Heart right ventricle (tissue), 16 donors: ENCODE measurements at places on chromosomes 2 and 18. TPM values are rescaled to one million over a fixed set of nuclear protein-coding genes. Genes with fewer than 3 reads are reported as not detected.

DNA sequence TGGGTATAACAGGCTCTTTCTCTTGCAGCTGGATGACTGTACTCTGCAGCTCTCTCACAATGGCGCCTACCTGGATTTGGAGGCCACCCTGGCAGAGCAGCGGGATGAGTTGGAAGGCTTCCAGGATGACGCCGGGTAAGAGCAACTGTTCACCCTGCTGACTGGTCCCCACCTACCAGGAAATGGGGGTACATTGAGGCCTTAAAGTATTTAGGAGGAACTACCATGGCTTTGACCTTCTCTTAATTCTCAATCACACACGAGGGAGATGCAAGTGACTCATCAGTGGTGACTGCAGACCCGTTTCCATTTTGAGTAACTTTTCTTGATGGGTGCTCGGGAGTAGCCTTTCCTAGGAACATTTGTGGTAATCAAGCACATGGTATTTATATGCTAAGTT is 58.0 kb downstream of the FHOD3 start:
- DNase-seq: no peak

- no peak for DNase-seq
Observed at GRCh38 chr2:162821176-162821575, 17.4 kb downstream of the KCNH7 start.

The FAHD2A gene
- 40.9 TPM for polyA plus RNA-seq

DNA sequence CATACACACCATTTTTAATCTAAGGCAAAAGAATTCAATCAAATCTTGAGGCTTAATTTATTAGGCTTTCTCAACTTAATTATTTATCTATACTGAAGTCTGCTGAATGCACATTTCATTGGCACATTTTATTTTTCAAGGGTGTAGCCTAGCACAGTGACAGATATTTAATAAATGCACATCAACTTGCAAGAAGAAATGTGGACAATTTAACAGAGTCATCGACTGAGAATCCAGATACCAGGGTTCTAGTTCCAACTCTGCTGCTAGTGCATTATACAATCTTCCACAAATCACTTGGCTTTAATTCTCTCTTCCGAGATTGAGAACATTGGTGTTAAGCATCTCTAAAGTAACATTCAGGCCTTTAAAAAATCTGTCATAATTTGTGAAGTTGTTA is 88.5 kb upstream of the RBBP8 start:
- no peak for DNase-seq

DNA sequence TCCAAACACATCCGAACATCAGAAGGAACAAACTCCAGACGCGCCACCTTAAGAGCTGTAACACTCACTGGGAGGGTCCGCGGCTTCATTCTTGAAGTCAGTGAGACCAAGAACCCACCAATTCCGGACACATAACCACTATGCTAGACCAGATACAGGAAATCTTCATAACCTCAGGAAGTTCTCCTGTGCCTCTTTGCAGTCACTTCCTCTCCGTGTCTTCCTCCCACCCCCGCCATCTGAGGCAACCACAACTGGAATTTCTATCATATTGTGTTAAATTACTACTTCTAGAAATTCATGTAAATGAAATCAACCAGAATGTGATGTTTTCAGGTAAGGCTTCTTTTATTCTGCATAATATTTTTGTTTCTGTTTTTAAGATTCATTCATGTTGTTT is 631.0 kb upstream of the NXPH2 start:
- no peak for DNase-seq

DNA sequence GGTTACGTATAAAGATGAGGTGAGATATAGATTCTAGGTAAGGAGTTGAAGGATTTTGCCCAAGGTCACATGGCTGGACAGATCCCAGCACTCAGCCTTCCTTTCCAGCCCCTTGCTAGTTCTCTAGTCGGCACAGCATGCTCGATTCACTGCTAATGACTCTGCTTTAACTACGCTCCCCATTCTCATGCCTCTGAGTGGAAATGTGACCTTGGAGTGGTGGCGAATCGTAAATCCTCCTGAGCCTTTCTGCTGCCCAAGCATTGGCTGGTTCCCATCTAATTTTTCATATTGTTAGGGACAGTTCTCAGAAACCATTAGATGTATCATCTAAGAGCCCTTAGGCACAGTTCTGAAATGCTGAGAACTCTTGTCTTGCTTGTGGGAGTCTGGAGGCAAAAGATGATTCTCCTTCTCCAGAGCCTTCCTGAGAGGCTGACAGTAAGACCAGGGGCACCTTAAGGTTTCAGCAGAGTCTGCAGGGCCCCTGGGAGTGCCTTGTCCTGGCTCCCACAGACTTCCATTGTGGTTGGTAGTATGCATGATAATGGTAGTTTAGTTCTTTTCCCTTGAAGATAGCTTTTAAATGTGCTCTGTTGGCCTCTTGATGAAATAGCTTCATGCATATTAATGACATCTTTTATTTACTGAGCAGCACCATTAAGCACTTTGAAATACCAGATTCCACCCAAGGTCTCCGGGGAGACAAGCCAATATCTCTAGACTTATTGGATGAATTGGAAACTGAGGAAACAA is 377.8 kb upstream of the SLC14A2 start:
- no peak for DNase-seq

GRCh38 chr2:161722547-161723503 is 98.6 kb downstream of the SLC4A10 start:
- no peak for DNase-seq

DNA sequence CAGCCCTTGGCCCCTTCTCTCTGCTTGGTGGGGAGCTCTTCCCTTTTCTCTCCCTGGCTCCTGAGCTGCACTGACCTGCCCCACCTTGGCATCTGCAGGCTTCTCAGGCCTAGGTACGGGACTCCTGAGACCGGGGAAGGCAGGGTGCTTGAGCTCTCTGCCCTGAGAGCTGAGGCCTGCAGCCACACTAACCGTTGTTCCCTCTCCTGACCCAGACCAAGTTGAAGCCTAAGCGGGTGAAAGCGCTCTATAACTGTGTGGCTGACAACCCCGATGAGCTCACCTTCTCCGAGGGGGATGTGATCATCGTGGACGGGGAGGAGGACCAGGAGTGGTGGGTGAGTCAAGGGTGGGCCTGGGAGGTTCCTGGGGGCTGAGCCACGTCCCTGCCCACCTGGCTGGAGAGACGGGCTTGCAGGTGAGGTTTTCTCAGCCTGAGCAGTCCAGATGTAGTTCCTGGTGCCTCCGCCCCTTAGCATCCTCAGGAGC is 22.2 kb downstream of the ITGB1BP1 start:
- DNase-seq: no peak

DNA sequence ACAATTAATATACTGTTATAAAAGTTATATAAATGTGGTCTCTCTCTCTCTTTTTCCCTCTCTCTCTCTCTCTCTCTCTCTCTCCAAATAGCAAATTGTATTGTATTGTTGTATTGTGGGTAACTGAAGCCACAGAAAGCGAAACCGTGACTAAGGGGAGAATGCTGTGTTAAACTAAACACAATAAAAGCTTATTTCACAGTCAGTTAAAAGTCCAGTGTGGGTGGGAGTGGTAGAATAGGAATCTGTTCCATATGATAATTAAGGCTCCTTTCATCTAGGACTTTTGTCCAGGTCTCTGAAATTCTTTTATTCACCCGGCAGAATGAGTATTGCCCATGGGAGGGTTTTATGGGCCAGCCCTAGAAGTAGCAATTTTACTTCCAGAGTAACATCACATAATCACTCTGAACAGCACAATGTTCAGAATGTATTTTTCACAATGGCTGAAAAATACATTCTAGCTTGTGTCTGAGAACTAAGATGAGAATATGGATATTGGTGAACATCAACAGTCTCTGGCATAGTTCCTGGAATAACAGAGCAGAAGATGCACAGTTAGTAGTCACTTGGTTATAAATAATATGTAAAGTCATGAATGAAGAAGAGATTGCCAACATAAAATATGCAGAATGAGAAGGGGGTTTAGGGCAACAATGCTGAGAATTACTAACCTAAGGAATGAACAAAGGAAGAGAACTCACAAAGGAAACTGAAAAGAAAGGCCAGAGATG is 399.1 kb downstream of the PLCL1 start:
- DNase-seq: no peak

- DNase-seq: no peak
Observed at GRCh38 chr2:145110668-145111356, 590.9 kb upstream of the ZEB2 start.

DNA sequence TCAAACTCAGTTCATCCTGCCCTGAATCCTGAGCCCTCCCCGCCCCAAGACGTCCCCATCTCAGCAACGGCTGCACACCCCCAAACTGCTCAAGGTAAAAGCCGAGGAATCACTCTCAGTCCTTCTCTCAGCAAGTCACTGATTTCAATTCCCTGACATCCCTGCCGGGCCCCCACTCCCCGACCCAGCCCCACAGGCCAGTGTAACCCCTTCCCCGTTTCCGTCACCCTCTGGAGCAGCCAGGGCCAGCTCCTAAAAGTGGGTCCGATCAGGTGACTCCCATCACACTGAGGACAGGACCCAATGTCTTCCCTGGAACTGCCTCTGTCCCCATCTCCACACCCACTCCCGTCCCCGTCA is 20.5 kb downstream of the SNORC start:
- no peak for DNase-seq
